ENCODE measurements at places on chromosomes 11 and 22.
A peak's percentile ranks its signal among the peaks of the same experiment; 100 is the strongest.

DNA sequence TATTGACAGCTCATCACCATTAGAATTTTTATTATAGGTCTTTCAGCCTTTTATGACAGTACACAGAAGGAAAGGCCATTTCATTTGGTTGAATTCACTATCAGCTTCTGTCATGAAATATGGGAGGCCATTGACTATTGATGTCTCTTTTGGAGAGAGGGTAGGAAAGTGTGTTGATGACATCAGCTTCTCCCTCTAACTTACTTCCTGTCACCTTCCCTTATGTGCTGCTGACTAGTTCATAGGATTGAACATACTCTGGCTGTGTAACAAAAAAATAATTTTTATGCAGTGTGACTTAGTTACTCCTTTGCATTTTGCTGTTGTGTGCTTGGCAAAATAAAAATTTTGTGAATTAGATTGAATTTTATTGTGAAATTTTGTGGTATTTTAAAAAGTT is 769.2 kb downstream of the METTL15 start:
- DNase-seq = no peak

- no peak for DNase-seq
These were observed 148.9 kb downstream of the BRD1 start for GRCh38 chr22:49678842-49679170.

DNA sequence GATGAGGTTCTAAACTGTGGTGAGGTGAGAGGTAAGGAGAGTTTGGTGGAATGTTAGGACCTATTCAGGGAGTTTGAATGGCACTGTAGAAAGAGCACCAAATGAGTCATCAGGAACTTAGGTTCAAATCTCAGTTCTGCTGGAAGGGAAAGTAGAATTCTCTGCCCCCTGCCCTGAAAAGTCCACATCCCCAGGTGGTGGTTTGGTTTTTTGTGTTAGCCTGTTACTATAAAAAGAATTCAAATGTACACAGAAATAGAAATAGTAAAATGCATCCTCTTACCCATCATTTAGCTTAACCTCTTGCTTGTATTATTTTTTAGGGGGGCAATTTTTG is 20.2 kb downstream of the PPFIBP2 start:
- DNase-seq = no peak

DNA sequence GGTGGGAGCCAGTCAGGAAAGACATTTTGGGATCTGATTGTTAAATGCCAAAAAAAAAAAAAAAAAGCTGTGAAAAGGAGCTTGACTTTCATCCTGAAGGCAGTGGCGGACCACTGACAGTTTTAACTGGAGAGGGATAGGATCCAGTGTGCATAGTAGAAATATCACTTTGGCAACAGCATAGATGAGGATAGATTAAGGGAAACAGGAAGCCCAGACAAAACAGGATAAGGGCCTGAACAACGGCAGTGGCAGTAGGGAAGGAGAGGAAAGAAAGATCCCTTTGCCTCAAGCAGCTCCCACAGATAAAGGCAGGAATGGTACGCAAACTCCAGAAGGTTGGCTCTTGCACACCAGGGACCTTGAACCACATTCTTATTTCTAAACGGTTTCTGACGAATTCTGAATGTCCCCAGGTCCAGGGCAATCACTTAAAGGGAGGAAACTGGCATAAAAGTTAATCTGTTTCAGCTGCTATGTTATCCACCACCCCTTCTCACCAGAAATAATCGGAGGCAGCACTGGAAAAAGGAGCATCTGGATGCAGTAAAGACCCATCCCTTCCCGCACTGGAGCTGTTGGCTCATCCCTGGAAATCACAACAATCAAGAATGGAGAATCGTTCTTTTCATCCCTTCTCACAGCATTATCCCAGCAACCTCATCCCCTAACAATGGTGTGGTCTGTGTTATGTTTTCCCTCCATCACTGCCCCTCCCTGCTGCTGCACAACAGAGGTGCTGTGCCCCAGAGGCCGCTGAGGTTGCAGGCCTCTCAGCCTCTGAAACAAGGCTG is 99.1 kb downstream of the GAB2 start:
- DNase-seq = peak; percentile 25

GRCh38 chr22:44805711-44806110 is 53.3 kb downstream of the ARHGAP8 start:
- no peak for DNase-seq

DNA sequence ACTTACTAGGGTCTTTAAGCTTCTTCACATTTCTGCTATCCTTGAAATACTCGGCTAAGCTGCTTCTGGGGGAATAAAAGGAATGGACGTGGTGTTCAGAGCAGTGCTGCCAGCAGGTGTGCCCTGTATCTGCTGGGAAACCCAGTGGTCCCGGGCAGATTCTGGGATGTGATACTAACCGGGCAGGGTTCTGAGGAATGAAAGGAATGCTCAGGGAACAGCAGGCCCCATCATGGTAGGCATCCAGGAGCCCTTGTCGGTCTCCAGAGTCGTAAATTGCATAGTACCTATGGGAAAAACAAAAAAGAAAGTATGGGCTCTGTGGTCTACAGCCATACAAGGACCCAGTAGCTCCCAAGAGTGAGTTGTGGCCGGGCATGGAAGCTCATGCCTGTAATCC is 4.5 kb upstream of the TMEM223 start:
- no peak for DNase-seq

DNA sequence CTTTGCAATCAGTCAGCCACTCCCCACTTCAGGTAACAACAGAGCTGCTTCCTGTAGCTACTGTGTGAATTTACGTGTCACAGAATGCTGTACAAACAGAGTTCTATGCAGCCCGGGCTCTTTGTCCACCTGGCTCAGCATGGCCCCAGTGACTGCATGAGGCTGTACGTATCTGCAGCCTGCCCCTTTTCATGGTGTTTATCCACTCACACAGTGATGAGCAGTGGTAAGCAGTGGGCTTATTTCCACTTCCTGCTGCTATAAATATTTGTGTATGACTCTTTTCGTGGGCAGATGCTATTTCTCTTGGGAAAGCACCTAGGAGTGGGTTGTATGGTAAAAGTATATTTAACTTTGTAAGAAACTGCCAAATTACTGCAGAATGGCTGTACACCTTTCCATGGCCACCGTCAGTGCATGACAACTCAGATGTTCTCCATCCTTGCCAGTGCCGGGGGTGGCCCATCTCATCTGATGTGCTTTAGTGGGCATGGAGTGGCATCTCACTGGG is 43.3 kb downstream of the MYEOV start:
- peak; percentile 60 for DNase-seq

- DNase-seq = no peak
These were observed 49.7 kb upstream of the NOX4 start for GRCh38 chr11:89540826-89541225.

DNA sequence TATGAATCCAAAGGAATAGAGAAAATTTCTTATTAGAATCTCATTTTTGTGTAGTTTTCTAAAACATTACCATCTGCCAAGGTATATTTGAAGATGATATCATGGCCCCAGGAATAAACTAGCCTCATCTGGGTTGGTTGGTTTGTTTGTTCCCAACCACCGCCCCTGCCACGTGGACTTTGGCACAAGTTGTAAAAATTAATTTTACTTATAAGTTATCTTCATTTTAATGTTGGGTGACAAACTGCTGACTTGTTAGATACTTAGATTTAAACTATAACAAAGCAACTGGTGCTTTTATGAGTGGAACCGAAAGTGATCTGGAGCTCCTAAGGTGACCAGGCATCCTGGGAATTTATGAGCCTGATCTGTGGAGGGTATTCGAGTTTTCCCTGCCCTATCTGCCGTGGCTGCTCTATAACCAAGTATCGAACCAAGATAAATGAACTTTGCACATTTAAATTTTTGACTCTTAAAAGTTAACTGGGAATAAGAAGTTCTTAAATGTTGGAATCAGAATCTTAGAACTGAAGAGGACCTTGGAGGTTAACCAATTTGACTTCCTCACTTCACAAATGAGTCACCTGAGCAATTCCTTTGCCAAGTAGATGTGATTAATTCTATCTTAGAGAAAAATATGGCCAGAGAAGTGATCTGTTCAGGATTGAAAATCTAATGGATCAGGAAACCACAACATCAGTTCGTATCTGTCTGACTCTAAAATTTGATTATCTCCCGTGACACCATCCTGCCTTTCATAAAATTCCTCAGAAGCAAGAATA is 129.1 kb upstream of the ARHGAP42 start:
- DNase-seq = no peak

- DNase-seq = peak; percentile 66
These were observed 223 bp downstream of the WT1 start for GRCh38 chr11:32435152-32435480.

GRCh38 chr11:95279921-95280868 is 49.2 kb upstream of the SESN3 start:
- DNase-seq = no peak

DNA sequence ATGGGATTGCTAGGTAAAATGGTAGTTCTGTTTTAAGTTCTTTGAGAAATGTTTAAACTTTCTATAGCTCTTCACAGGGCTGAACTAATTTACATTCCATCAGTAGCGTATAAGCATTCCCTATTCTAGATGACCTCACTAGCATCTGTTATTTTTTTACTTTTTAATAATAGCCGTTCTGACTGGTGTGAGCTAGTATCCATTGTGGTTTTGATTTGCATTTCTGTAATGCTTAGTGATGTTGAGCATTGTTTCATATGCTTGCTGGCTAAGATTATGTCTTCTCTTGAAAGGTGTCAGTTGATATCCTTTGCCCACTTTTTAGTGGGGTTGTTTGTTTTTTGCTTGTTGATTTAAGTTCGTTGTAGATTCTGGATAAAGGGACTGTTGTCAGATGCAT is 35.9 kb downstream of the MMP27 start:
- no peak for DNase-seq

DNA sequence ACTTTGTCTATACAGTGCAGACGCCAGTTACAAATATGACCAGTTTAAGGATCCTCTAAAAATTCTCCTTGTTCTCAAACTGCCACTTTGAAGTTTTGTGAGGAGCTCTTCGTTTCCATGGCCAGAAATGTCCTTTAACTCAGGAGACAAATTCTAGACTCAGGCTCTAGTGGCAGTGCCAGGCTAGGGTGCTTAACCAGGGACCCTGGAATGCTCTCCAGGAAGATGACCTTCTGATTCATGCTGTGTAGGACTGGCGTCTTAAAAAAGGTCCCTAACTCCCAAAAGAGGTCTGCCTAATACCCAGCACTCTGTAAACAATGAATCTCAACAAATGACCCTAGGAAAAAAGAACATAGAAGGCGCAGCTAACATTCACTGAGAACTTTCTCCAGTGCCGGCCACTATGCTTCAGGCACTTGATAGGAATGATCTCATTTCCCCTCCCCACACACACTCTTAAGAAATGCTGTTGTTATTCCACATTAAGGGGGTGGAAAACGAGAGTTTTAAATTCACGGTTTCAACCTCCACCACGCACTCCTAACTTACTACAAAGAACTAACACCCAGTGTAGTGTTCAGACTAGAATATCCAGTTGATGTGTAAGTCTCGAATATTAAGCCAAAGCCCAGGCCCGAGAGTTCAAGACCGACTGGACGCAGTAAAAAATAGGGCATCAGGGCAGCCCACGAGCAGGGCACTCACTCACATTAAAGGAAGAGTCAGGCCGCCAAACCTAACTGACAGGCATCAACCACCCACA is 747 bp downstream of the NXF1 start:
- DNase-seq = no peak

- no peak for DNase-seq
These were observed 3.9 kb downstream of the CDC42EP1 start for GRCh38 chr22:37564111-37564711.

All from SW480 (cell line).